ENCODE measurements at places on chromosomes 6 and 20.

DNA sequence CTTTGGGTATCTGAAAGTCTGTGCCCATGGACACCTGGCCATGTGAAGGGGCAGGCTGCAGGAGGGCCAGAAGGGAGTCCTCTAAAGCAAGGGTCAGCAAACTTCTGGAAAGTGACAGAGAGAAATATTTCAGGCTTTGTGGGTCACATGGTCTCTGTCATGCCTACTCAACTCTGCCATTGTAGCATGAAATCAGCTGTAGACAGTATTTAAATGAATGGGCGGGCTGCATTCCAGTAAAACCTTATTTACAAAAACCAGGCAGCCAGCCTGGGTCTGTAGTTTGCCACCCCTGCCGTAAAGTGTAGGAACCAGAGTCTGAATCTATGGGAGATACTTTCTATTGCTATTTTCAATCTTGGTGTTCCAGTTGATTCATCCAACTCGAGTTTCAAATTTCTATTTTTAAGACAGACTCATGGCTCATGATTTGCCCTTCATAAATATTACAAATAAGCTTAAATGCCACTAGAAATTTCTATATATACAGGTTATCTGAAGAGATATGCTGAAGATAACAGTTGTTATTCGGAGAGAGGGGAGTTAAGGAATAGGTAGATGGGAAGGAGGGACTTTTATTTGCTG, 19.0 kb upstream of the ADGRF4 start:
- DNase-seq: no peak

DNA sequence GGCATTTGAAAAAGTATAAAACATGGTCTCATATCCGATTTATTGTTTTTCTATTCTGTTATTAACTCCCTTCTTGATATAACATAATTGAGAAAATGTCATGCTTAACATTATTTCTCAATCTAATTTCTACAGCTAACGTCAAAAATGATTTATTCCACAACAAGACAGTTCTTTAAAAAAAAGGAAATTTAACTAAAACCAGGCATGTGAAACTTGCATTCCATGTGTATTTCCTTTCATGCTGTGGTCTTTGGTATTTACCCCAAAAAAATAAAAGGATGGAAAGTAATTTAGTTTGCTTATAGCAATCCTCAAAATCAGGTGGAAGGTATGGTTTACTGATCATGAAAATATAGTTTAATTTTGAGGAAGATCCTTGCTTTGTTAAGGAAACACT, 142.8 kb downstream of the COL21A1 start:
- DNase-seq: no peak

DNA sequence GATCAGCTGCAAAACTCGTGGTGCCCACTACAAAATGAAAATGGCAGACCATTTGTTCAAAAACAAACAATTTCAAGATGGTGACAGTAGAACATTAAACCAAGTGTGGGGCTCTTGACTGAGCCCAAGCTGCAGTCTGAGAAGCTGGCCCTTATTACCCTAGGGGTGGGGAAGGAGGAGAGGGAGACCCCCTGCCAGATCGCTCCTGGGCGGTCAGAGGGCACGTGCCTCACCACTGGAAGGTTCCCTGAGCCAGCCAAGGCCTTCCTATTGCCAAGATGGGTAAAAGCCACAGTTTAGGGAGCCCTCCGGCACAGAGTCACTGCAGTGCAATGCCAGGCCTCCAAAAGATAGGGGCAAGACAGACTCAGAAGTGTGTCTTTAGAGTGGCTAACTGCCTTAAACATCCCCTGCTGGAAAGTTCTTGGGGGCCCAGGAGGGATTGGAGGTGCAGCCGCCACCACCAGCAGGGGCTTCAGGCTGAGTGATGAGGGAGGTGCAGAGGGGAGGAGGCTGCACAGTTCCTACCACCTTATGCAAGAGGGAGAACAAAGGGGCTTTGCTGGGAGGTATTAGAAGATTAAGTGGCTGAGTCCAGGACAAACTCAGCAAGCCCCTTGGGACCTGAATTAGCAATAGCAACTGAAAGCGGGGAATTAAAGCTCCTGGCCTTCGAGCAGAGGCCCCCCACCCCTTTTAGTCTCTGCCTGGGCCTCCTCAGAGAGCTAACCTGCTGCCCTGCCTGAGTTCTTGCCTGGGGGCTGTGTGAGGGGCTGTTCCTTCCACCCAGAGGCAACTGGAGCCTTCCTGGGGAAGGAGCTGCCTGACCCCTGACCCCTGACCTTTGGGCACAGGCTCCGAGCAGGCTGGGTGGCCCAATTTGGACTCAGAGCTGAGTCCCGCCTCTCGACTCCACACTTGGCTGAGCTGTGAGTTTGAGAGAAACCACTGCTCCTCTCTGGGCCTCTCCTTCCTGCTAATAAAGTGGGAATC, 88.4 kb downstream of the VEGFA start:
- DNase-seq: no peak

GRCh38 chr6:98880486-98880885, 46.1 kb downstream of the POU3F2 start:
- DNase-seq: no peak

GRCh38 chr20:62925420-62926228, 681 bp downstream of the DIDO1 start:
- no peak for DNase-seq

DNA sequence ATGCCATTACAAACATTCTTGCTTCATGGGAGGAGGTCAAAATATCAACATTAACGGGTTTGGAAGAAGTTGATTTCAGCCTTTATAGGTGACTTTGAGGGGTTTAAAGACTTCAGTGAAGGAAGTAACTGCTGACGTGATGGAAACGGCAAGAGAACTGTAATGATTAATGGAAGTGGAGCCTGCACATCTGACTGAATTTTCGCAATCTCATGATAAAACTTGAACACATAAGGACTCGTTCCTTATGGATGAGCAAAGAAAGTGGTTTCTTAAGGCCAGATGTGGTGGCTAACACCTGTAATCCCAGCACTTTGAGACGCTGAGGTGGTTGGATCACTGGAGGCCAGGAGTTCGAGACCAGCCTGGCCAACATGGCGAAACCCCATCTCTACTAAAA, 226.1 kb downstream of the BCAS1 start:
- DNase-seq: no peak

- no peak for DNase-seq
Observed at GRCh38 chr6:57207872-57208271, 14.2 kb downstream of the RAB23 start.

DNA sequence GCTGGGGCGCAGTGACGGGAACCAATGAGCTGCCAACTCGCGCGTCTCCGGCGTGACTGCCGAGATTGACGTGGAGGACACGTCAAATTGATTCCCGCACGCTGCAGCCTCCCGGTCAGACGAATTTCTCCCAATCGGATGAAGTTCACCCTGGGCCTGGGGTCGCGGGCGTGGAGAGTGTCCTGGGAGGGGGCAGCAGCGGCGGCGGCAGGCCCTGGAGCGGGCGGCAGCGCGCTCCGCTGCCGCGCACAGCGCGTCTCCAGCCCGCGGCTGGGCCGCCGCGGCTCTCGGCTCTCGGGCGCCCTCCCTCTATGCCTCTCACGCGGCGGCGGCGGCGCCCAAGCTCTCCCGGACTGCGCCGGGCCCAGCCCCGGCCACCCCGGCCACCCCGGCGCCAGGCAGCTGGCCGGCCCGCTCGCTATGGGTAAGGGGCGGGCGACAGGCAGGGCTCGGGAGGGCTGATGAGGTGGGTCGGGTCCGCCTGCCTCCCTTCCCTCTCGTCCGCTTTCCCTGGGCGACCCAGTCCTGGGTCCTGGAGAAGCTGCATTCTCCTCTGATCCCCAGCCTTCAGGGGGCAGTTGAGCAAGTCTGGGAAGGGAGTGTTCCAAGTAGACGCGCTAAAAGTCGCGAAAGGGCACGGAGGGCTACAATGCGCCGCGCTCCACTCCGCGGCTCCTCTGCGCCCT, at the start of gene PAX1:
Gene PAX1, plus strand, starts transcription at position 90 of the 686 bp plus-strand sequence. Its CDS starts 49 bp downstream, at position 139.
- no peak for DNase-seq

DNA sequence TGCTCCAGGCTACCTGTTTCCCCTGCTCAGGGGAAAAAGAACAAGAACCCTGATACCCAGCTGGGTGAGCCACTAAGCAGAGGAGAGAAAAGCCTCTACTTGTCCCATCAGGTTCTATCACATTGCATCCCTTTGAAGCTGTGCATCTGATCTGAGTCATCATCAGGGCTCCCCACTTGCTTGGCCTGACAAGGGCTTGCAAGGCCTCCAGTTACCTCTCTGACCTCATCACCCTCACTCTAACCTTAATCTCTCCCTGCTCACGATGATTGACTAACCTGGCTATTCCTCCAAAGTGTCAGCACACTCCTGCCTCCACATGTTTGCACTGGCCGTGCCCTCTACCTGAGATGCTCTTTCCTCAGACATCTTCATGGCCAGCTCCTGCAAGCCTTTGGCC, 309.5 kb upstream of the CHD6 start:
- DNase-seq: no peak

DNA sequence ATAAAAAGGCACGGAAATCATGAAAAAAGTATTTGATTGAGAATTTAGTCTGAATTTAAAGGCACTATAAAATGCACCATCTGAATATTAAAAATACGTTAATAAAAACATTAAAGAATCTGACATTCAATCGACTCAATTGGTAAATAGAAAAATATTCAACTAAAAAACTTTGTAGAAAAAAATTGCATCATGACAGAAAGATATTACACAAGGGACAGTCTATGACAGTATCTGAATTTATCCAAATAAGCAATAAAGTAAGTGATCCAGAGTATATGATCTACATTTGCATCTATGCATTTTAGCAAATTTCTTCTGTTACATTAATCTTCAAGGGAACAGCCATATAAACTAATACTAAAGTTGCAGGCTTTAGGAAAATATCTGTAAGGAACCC, 9.4 kb downstream of the FRK start:
- no peak for DNase-seq

DNA sequence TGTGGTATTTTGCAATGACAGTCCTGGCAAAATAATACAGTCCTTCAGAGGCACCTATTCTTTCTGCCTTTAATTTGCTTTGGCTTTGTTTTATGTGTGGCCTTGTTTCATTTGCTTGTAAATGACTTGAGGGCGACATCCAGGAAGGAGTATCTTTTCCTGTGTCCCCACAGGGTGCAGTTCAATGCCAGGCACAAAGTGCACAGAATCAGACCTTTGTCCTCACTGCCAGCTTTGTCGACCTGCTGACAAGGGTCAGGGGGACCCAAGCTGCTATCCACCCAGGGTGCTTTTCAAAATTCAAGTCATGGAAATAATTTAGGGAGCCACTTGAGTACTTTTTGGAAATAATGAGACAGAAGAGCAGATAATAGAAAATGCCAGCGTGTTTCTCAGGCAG, 37.0 kb upstream of the CDKN1A start:
- no peak for DNase-seq
